Activated T-helper 1 cell treated with anti-CD3 and anti-CD28 coated beads, Interleukin-2, amount 50 U/mL, for 16 hours (primary cell): ENCODE measurements at places on chromosomes 7 and 10.

DNA sequence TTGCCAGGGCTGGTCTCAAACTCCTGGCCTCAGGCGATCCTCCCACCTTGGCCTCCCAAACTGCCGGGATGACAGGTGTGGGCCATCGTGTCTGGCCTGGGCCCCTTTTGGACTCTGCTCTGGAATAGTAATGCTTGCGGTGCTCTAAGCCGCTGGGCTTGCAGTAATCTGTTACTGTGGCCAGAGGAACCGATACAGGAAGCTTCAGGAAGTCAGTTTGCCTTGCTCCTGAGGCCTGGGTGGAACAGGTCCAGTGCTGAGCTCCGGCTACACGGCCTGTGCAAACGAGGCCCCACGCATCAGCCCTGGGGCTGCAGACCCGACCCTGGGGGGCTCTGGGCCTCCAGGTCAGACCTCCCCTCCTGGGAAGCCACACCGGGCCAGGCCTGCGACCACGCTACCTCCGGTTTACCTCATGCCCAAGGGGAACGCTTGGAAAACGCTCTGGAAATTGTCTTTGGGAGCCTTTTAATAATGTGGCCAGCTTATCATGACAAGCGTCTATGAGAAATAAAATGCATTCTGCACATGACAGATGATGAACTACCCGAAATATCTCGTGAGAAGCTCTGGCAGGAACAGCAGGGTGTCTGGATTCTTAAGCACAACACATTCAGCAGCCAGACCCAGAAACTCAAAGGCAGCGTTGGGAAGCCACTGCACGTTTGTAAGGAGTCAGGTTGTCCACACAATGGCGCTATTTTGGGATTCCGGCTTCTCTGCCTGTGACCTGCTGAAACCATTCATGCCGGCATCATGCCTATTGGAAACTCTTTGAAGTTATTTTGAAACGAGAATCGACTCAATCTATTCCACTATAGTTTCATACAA, 10.1 kb upstream of the ADAP1 start:
- no peak for DNase-seq

- no peak for DNase-seq
Measured at GRCh38 chr10:77351386-77351785, 286.2 kb downstream of the KCNMA1 start.

DNA sequence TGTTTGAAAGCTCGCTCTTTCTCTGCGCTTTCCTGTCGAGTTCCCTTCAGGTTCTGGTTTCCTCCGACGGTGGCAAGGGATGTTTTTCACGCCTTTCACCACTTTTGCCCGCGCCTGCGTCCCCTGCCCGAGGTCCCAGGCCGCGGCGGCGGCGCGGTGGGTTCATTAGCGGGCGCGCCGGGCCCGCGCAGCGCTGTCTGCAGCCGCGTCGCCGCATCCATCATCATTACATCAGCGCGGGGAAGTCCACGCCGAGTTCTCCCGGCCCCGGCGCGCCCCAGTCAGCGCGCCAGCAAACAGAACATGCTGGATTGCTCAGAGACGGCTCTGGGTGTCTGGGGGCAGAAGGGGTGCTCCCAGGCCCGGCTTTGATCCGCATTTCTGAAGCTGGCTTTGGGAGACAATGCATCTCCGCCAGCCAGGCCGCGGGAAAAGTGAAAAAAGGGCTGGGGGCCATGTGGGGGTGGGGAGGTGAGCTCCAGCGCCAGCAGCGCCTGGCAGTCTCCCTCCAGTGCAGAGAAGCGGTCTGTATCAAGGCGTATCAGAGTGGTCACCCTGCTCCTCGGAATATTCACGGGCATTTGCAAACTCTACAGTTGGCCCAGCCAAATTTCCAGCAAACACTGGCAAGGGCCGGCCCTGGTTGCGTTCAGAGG, 8.9 kb downstream of the GLI3 start:
- DNase-seq, result no peak

DNA sequence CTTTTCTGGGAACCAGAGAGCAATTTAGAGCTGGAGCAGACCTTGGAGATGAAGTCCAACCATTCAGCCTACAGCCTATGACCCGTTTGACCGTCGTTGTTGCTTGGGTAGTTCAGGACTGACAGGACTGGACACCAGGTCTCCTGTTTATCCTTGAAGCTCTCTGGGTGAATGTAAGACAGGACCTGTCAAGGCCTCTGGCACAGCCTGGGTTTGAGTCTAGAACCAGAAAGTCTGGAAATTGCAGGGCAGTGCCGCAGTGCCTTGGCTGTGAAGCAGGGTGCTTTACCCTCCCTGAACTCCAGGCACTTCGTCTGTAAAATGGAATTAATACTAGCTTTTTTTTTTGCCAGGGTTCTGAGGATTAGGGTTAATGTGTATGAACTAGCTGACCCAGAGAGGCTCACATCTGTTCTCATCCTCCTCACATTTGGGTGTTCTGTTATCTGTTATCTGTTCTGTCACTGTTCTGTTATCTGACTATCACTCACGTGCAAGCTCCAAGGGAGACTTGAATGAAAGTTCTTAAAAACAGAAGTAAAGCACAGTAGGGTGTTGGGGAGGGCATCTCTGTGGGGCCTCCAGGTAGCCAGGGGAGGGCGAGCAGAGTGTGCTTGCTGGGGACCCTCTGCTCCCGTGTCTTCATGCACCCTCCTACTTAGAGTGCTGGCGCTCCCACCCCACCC, 9.9 kb downstream of the BLVRA start:
- DNase-seq, result no peak

- DNase-seq, result no peak
Measured at GRCh38 chr10:117969592-117969991, 77.1 kb downstream of the RAB11FIP2 start.

GRCh38 chr7:86904949-86905834, 154.3 kb downstream of the ELAPOR2 start:
- no peak for DNase-seq
